ENCODE measurements at places on chromosomes 2 and 18.

DNA sequence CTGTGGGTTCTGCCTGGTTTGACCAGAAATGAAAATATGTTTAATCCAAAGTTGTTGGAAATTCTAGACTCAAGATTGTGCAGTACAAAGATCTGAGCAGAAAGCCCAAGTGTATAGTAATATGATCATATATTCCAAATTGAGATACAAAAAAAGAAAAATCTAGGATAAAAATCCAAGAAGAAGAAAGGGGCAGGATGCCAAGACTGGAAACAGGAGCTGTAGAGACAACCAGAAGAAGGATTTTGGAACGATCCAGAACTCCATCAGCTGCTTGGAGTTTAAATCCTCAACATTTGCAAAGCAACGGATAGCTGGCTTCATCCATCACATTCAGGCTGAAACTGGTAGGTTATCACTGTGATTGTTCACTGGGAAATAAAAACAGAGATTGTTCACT lies 333.6 kb upstream of the UBE2E3 start:
- DNase-seq: no peak

GRCh38 chr2:148994341-148994740 lies 44.2 kb upstream of the LYPD6B start:
- no peak for DNase-seq

GRCh38 chr2:158199928-158200650 lies 98.4 kb downstream of the UPP2 start:
- no peak for DNase-seq

DNA sequence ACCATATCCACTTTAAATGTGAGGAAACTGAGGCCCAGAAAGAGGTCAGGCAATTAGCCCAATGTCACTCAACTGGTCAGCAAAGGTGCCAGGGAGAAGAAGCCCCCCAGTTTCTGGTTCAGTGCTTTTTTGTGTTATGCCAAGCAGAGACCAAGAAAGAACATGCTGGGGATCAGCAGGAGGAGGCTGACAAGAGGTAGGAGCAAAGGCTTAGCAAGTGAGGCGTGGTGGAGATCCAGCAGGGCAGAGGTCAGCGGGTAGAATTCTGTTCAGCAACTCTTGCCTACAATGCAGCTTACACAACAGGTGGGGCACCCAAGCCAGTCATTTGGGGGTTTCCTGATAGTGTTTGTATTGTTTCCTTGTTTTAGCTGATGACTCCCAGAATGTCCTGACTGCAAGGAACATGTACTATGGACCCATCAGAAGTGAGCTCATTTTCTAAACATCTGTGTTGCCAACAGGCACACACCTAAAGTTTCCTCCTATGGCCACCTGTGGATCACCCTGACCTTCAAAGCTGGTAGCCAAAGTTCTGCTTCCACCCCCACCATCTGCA lies 28.2 kb downstream of the LPIN2 start:
- no peak for DNase-seq

- DNase-seq: no peak
Observed at GRCh38 chr2:240762249-240762648, 57.8 kb downstream of the KIF1A start.

DNA sequence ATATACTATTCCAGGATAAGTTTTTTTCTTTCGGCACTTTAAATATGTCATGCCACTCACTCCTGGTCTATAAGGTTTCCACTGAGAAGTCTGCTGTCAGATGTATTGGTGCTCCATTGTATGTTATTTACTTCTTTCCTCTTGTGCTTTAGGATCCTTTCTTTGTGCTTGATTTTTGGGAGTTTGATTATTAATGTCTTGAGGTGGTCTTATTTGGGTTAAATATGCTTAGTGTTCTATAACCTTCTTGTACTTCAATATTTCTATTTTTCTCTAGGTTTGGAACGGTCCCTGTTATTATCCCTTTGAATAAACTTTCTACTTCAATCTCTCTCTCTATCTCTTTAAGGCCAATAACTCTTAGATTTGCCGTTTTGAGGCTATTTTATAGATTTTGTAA lies 28.3 kb downstream of the STPG4 start:
- DNase-seq: no peak

DNA sequence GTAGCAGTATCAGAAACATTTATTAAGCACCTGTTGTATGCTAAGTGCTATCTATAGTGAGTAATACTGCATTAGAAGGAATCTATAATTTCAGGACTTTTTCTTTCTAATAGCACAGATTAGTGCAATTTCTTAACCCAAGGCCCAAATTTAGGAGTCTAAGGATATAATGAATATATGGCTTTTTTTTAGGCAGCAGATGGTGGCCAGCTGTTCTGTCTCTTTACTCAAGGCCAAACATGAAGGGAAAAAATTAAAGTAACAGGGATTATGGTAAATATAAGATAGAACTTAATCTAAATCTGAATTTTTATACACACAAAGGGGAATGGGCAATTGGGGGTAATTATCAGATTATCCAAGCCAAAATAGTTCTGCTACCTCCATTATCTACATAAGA lies 230.6 kb upstream of the SP5 start:
- DNase-seq: no peak

- DNase-seq: no peak
Observed at GRCh38 chr2:28334527-28334894, 58.1 kb upstream of the FOSL2 start.

- DNase-seq: no peak
Observed at GRCh38 chr18:48084858-48085257, 154.4 kb upstream of the SMAD2 start.

DNA sequence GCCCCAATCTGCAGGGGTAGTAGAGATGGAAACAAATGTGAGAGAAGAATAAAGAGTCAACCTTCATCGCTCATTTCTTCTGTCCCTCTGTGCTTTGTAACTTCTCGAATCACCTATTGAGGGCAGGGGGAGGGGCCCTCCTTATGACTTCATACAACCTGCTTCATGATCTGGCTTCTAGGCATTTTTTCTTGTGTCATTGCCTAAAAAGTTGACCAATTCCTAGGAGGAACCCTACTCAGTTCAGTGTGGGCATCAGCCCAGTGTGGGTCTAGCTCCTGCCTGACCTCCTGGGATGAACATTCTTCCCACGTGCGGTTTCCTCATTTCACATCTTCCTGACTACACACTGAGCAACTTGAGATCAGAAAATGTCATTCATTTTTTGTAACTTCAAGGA lies 46.3 kb upstream of the CREB1 start:
- DNase-seq: no peak

DNA sequence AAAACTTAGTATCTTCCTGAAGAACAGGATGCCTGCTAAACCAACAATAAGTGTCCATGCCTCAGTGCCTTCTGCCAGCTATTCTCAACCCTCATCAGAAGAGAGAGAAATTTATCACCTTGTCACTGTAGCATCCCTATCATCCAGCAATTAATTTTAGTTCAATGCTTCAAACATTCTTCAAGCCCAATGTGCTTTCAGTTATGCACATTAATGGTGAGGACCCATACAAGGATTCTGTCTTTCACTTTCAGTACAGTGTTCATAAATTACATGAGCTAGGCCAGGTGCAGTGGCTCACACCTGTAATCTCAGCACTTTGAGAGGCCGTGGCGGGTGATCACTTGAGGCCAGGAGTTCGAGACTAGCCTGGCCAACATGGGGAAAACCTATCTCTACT lies 47.0 kb upstream of the MSH6 start:
- DNase-seq: no peak

- no peak for DNase-seq
Observed at GRCh38 chr2:44166096-44166495, 2.6 kb upstream of the PPM1B start.

GRCh38 chr2:196804381-196804780 lies 4.8 kb downstream of the C2orf66 start:
- no peak for DNase-seq
